ENCODE measurements at places on chromosomes 7 and 10. TPM values are rescaled to one million over a fixed set of nuclear protein-coding genes. Genes with fewer than 3 reads are reported as not detected.

HELLS gene
- total RNA-seq = 7.7 TPM

NKX1-2 gene
- not detected for total RNA-seq

FAM25G gene
- total RNA-seq = not detected

EPHB6 gene
- total RNA-seq = 74.3 TPM

TMEM176B gene
- total RNA-seq = not detected

EPHB4 gene
- 29.5 TPM for total RNA-seq

CRPPA gene
- 1.5 TPM for total RNA-seq

AIFM2 gene
- 9.7 TPM for total RNA-seq

BBS9 gene
- 11.0 TPM for total RNA-seq

INMT gene
- 220 TPM for total RNA-seq

NKX2-3 gene
- not detected for total RNA-seq

VWDE gene
- total RNA-seq = not detected

CUL2 gene
- 19.8 TPM for total RNA-seq

TMEM178B gene
- total RNA-seq = under 0.01 TPM

DNAJC12 gene
- 6.7 TPM for total RNA-seq

ZP3 gene
- 4.6 TPM for total RNA-seq

GPC2 gene
- not detected for total RNA-seq

AS3MT gene
- total RNA-seq = not detected

EGR2 gene
- total RNA-seq = 3.7 TPM

GIMAP2 gene
- total RNA-seq = 2.9 TPM

LIPJ gene
- total RNA-seq = not detected

ZNF365 gene
- 0.05 TPM for total RNA-seq

LDB3 gene
- 0.31 TPM for total RNA-seq

BMPR1A gene
- 21.6 TPM for total RNA-seq

CLDN4 gene
- total RNA-seq = not detected

GIMAP4 gene
- 0.54 TPM for total RNA-seq

LBX1 gene
- not detected for total RNA-seq

CALML3 gene
- total RNA-seq = not detected

CXCL12 gene
- 440 TPM for total RNA-seq

AGMO gene
- 1.2 TPM for total RNA-seq

TACC2 gene
- 6.4 TPM for total RNA-seq

ZCCHC24 gene
- 88.7 TPM for total RNA-seq

FAM13C gene
- total RNA-seq = 6.1 TPM

CYP3A4 gene
- total RNA-seq = not detected

PKD2L1 gene
- total RNA-seq = not detected

CDHR3 gene
- total RNA-seq = 1.6 TPM

VPS37D gene
- 3.1 TPM for total RNA-seq

TTYH3 gene
- total RNA-seq = 50.0 TPM

HOXA10 gene
- total RNA-seq = not detected

SFTPD gene
- total RNA-seq = not detected

ARID5B gene
- total RNA-seq = 62.0 TPM

SDK1 gene
- 0.44 TPM for total RNA-seq

TSPAN15 gene
- total RNA-seq = 5.5 TPM

LAMB1 gene
- total RNA-seq = 993 TPM

MMRN2 gene
- 3.3 TPM for total RNA-seq

NEUROG3 gene
- not detected for total RNA-seq

C10orf71 gene
- total RNA-seq = not detected

LRCH4 gene
- total RNA-seq = 44.0 TPM

PARP12 gene
- total RNA-seq = 11.9 TPM

ZNF503 gene
- total RNA-seq = 31.3 TPM
